ENCODE measurements at places on chromosomes 11 and 22.

DNA sequence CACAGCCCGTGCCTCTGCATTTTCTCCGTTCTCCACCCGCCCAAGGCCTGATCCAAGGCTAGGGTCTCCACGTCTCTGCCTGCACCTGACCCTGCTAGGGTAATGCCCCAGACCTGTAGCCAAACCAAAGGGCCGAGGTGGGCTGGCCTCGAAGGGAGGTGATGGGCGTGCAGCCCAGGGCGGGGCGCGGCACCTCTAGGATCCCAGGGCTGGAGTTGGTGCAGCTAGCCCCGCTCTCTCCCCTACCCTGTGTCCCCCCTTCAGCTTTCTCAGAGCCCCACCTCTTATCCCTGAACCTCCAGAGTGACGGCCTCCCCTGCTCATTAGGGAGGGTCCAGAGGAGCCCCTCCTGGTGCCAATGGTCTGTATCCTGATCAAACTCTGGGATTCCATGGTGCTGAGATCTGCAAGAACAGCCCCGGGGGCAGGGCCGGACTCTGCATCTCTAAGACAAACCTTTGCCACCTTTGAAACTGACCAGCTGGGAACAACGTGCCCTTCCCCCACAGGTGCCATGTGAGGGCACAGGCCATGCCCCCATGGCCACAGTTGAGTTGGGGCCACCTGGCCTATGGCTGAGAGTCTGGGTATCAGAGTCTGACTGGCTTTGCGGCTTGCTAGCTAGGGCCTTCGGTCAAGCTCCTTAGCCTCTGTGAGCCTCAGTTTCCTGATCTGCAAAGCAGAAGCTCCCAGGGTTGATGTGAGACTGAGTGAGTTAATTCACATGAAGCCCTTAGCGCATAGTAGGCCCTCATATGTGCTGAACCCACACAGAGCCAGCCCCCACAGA is 23.1 kb upstream of the CBX7 start:
- no peak for DNase-seq

DNA sequence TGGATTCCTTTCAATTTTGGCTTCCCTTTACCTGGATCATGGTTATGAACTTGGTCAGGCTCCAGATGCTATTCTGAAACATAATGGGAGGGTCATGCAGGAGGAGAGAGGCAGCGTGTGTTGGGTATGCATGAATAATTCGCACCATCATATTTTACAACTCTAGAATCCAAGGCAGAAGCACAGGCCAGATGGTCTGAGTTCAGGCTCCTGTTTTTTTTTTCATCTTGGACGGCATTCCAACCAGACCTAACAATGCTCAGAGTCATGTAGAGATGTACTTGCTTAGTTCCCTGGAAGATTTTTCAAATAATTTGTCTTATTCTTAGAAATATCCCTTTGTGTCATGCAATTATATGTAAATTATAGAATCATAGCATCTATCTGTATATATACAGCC is 393.5 kb downstream of the JRKL start:
- no peak for DNase-seq

DNA sequence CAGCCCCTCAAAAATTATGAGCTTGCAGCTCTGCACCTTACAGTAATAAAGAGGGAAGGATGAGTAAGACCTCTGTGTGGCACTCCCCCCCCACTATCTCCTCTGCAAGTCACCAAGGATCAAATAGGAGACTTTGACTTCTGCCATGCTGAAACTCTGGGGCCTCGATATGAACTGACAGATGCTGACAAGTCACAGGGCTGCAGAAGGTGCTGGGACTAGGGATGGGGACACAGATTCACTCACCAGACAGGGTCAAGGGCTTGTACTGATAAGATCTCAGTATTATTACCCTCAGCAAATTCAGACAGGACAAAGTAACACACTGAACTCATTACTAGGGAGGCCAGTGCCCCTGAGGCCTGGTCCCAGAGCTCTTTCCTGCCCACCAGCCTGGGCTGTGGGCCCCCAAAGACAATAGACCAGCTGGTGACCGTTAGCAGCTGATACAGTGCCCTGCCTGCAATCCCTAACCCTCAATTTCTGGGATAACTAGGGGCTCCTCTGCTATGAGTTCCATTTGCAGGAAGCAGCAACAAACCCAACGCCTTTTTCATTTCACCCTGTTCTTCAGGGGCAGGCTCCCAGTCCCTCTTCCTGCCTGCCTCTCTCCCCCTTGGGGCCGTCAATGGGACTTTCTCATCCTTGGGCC is 20.1 kb downstream of the TMPRSS13 start:
- DNase-seq: no peak

DNA sequence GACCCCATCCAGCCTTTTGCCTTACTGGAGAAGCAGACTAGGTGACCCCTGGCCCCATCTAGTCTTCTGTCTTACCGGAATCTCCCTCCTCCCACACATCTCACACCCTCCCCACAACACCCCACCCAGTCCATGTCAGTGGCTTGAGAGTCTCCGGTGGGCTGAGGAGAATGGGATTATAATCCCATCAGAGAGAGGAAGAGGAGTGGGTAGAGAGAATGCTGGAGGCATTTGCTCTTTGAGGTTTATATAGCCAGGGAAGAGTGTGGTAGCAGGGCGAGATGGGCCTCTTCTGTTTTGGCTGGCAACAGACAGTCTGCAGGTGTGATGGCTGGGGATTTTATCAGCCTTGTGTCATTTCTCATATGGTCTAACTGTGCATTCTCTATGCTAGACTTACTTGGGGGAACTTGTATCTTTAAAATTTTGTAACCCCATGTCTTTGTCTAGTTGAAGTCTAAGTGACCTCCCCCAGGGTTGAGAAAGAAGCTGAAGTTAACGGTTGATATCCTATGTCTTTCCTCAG is 50.3 kb downstream of the GRAMD1B start:
- DNase-seq: peak; percentile 86

All from AML-193 (cell line).